Activated T-cell treated with anti-CD3 and anti-CD28 coated beads, Interleukin-2, amount 50 U/mL, for 4 hours (primary cell): ENCODE measurements at places on chromosomes 5 and 9.

- no peak for DNase-seq
These were observed 52.8 kb downstream of the DIAPH1 start for GRCh38 chr5:141565826-141566570.

DNA sequence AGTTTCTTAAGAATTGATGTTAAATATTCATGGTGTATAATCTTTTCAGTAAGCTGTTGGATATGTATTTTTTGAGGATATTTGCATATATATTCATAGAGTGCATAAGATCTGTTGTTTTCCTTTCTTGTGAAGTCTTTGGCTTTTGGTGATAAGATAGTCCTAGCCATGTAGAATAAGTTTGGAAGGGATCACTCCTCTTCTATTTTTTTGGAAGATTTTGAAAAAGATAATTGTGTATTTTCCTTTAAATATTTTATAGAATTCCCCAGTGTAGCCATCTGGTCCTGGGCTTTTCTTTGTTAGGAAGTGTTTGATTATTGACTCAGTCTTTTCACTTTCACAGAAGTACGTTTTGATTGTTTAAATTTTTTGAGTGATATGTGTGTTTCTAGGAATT lies 318.8 kb upstream of the CDH10 start:
- no peak for DNase-seq

- no peak for DNase-seq
These were observed 149.8 kb downstream of the MED10 start for GRCh38 chr5:6228257-6229250.

DNA sequence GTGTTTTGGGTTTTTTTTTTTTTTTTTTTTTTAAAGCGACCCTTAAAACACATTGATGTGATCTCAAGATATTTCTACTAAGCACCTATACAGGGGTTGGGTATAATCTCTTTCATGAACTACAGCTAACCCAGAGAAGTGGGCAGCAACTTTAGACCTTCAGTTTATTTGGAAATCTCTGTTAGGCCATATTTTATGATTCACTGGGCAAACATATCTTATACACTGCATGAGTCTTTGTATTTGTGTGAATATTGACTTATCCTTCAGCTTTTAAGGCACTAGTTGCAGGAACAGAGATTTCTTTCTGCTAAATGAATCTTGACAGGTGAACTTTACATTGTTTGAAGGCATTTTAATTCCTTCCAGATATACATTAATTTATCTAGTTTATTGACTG lies 194.4 kb downstream of the ARRDC3 start:
- DNase-seq, result no peak

DNA sequence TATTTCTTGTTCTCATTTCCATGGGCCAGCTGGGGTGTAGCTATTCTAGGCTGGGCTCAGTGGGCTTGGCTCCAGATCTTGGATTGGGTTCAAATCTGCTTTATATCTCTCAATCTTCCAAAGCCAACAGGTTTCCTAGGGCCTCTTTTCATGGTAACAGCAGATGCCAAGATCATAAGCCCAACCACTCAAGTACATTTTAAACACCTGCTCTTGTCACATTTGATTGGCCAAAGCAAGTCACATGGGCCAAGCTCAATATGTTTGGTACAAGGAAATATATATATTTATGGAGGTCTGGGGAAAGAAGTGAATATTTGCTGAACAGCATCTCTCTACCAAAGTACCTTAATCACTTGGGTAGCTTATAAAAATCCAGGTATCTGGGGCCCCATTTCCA lies 49.5 kb downstream of the MRRF start:
- DNase-seq, result no peak

GRCh38 chr5:43648499-43649124 lies 45.6 kb downstream of the NNT start:
- no peak for DNase-seq

DNA sequence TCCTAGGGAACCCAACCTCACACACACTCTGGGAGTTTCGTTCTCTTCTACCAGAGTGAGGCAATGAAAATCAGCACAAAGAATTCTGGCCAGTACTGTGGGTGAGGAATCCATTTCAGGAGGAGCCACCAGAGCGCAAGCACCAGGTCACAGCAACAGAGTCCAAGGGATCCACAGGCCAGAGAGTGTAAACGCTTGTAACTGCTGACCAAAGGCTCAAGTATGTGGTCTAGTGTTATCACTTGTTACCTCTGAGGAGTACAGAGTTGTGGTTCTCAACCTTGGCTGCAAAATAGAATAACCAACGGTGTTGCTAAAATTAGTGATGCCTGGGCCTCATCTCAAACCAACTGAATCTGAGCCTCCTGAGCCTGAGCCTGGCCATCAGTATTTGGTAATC lies 152.5 kb upstream of the ZNF366 start:
- no peak for DNase-seq

GRCh38 chr9:7802666-7803065 lies 3.1 kb upstream of the DMAC1 start:
- no peak for DNase-seq
